ENCODE measurements at places on chromosomes 16 and 17. TPM values are rescaled to one million over a fixed set of nuclear protein-coding genes. Genes with fewer than 3 reads are reported as not detected.

Gene GDPD3
- total RNA-seq, result 0.67 TPM

Gene CSH2
- total RNA-seq, result not detected

Gene SOST
- total RNA-seq, result not detected

Gene ZNF200
- 4.5 TPM for total RNA-seq

Gene RSKR
- total RNA-seq, result 14.5 TPM

GRCh38 chr16:24525970-24526559 is 13.3 kb upstream of the RBBP6 start:
- DNase-seq, result no peak

DNA sequence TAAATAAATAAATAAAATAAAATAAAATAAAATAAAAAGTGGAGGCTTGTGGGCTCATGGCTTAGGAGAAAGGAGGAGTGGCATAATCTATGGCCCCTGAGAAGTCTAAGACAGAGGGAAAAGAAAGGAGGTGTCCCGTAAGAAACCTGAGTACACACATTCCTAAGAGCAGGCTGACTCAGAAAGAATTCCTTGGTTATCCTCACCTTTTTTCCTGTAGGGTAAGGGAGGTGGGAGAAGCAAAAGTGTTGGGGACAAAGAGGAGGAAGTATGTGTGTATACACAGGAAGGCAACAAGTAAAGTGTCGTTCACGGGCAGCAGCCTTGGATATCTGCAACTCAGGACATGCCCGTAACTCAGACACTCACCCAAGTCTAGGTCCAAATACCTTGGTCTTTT is 29.3 kb downstream of the MARF1 start:
- no peak for DNase-seq

DNA sequence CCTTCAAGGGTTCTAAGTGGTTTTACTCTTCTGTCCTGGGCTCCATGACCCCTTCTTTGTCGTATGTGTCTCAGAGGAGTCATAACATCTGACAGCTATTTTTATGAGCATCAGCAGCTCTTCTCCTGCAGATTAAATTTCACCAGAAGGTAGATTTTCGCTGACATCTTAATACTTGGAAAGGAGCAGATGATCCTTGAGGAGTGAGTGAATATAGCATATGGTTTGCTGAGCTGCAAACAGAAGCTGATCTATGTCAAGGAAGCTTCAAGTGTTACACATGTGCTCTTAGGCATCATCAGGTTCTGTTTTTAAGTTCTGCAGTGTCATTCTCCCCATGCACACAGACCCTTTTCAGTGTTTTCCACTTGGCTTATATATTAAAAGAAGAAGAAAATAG is 49.2 kb upstream of the MYH2 start:
- no peak for DNase-seq

- no peak for DNase-seq
Observed at GRCh38 chr16:83878838-83879237, 20.1 kb upstream of the MLYCD start.

DNA sequence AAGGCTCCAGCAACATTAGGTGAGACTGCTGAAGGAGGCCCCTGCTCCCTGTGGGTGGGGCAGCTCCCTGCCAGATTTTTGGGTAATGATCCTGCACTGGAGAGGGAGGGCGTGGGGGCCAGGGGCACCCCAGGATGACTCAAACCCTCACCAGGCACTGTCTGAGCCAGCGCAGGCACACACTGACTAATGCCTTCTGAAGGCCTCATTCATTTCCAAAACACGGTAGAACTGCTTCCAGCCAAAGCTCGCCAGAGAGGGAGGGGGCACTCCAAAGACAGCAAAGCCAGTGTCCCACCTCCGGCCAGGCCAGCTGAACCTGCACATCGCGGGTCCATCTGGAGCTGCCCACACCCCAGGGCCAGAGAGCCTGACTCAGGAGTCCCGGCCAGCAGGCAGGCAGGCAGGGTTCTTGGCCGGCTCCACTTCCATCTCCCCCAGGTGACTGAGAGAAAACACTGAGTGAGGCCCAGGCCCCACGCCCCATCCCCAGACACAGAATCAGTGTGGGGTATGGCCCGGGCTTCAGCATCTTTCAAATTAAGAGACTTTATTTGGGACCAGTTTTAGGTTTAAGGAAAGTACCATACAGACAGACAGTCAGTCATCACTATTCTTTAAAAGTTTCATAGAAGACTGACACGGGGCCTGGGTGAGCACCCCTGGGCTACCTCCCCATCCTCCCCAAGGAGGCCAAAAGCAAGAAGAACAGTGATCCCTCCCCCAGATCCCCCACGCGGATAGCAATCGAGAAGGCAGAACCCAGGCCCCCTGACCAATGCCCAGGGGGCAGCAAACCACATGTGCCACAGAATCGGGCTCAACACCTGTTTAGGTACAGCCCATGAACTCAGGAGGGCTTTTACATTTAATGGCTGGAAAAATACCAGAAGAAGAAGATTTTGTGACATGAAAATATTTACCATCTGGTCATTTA is 2.3 kb downstream of the PIEZO1 start:
- peak; percentile 36 for DNase-seq

- DNase-seq, result no peak
Observed at GRCh38 chr16:24116989-24117388, 139.1 kb upstream of the CACNG3 start.

DNA sequence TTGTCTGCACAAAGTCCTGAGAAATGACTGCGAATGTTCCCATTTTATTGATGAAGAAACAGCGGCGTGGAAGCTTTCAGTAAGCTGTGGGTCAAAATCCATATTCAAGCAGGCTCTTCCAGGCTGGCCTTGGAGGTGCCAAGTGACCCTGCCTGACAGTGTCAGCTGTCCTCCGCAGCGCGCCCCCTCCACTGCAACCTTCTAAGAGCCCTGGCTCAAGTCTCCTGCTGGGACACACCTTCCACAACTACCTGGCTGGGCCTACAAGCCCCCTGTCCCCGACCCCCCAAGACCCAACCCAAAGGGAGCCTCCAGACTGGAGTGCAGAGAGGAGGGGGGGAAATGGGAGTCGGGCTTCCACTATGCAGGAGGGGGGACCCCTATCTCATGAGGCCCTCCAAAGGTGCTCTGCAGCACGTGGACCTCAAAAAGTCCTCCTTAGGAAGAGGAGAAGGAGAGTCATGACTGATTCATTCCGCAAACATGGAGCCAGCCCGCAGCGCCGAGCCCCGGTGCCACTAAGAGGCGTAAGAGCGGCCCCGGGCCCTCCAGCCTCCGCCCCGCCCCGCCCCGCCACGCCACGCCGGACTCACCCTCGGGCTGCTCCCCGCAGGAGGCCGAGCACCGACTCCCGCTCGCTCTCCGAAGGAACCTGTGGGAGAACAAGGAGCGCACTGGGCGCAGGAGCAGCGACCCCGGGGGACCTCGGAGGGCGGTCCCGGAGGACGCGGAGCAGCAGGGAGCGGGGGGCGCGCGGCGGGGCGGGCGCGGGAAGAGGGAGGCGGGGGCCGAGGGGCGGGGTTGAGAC is 574 bp downstream of the MPP3 start:
- no peak for DNase-seq

GRCh38 chr17:74150428-74151025 is 53.0 kb upstream of the RPL38 start:
- peak; percentile 16 for DNase-seq

DNA sequence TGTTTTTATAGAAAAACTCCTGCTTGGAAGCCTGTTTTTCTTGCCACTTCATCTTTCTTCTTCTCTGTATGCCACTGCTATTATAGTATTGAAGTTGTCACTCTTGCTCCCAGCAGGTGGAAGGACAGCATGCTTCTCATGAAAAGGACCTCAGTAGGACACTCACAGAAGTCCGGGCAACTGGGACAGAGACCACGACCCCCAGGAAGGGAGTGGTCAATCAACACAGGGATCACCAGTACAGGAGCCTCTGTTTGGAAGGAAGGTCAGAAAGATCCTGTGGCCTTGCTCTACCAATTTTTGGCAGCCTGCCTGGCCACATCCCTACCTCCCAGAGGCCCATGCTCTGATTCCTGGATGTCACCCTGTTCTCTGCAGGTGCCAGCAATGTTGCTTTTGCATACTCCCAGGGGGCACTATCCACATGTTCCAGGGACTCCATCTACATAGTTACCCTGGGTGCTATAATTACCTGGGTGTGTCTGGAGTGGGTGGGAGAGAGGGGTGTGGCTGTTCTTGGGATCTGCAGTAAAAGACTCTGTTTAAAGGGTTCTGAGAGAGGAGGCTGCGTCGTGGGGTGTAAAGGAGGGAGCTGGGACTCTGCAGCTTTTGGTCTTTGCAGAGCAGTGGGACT is 13.7 kb upstream of the AKAP10 start:
- no peak for DNase-seq

GRCh38 chr17:58786586-58787295 is 31.1 kb downstream of the PPM1E start:
- DNase-seq, result no peak

DNA sequence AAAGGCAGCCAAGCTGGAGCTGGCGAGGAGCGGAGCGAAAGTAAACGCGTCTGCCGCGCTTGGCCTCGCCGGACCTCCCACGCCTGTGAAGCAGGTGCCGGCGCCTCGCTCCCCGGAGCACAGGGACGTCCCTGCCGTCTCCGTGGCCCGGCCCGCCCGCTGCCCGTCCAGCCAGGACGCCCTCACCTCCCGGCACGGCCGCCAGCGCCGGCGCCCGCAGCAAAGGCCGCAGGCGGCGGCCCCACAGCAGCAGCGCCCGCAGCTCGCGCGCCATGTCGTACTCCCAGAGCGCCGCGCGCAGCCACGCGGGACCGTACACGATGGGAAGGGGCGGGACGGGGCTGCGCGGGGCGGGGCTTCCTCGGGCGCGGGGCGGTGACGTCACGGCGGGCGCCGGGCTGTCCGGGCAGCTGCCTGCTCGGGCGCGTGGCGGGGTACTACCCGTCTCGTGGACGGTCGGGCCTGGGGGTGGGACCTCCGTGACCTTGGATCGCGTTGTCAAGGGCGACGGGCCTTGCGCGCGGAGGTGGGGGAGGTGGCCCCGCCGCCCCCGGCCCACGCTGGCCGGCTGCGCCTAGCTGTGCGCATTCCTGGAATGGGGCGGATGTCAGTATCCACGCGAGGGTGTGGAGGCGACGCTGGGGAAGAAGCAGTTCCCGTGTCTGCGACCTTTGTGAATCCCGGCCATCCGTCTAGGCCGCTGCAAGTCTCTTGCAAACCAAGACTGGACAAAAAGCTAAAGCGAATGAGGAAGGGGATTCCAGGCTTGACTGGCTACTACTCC is at the start of gene TRAP1:
Gene TRAP1 (minus strand): TSS at position 290 of the 784 bp plus-strand sequence. CDS start 16 bp downstream, at position 274.
- DNase-seq, result peak; percentile 97

DNA sequence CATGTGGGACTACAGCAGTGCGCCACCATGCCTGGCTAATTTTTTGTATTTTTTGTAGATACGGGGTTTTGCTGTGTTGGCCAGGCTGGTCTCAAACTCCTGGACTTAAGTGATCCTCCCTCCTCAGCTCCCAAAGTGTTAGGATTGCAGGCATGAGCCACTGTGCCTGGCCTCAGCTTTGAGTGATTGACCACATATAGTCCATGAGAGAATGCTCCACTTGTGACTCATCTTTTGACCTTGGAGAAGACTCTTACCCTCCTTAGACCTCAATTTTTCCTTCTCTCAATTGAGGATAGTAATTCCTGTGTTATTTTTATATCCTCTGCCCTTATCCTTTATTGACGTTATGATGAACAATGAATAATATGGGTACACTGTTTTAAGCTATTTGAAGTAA is 30.9 kb upstream of the DUSP14 start:
- DNase-seq, result no peak

DNA sequence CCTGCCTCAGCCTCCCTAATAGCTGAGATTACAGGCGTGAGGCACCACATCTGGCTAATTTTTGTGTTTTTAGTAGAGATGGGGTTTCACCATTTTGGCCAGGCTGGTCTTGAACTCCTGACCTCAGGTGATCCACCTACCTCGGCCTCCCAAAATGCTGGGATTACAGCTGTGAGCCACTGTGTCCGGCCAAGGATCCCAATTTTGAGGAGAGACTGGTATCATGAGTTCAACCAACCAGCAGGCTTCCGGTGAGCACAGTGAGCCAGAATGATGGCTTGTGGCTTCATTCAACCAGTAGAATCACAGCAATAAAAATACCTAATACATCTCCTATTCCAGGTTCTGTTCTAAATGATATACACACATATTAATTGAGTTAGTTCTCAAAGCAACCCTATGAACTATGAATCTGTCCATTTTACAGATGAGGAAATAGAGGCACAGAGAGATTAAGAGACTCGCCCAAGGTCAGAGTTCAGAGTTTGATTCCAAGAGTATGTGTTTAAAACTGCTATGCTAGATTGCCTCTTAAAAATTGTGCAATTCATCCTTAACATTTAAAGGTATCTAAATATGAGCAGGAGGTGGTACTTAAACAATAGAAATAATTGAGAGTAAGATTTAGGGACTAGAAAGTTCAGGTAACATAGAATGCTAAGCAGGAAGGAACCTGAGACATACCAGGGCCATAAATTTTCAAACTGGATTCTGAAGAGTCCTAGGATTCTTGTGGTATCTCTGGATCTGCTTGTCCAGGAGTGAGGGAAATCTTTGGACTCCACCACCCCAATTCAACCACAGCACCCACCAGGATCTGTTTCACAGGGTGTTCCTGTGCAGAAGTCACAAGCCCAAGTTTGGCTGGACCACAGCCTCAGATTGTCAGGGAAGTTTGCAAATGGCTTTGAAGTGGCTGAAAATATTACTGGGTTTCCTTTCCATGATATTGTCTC is 25.1 kb downstream of the CCDC42 start:
- DNase-seq, result no peak

DNA sequence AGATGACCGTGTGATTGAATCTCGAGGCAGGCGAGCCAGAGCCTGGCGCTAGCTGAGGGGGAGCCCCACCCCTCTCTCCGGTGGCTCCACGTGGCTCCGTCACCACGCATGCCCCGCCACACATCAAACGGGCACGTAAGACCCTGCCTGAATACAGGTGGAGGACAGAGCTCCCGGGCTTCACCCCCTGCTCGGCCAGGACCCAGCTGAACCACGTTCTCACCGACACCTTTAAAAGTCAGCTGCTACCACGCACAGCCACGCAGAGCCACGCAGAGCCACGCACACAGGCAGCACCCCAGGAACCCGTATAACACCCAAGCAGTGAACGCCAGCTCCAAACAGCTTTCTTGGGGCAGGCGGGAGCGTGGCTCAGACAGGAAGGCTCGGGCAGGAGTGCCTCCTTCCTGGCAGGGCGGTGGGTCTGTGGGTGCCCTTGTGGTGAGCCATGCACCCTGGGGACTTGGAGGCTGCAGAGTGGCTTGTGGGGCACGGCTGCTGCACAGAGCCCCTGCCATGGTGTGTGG is 4.4 kb downstream of the TMEM204 start:
- no peak for DNase-seq

DNA sequence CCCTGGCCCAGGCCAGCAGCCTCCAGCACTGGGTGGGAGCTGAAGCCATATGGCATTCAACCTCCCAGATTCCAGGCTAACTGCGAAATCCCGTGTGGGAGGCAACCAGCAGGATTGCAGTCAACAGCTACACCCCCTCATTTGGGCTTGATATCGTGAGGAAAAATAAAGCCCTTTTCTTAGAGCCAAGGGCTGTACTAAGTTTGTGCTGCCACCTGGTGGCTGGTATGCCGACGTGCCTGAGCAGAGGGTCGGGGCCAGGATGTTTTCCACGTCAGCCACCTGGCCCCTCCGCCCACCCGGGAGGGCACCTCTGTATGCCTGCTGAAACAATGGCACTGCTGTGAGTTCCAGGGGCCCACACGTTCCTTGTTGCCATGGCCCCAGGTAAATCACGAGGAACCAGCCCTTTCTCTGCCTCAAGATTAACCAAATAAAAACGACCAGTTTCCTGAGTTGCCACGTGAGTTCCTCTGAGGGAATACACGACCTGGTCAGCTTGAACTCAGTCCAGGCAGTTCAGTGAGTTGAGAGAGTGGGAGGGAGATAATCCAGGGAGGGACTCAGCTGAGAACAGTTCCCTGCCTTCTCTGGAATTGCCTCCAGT is 9.0 kb downstream of the TMEM98 start:
- DNase-seq, result peak; percentile 76
